NCI-H748 treated with DMSO at 0.1 percent for 48 hours (cell line): ENCODE measurements at places on chromosomes 1 and 21.

DNA sequence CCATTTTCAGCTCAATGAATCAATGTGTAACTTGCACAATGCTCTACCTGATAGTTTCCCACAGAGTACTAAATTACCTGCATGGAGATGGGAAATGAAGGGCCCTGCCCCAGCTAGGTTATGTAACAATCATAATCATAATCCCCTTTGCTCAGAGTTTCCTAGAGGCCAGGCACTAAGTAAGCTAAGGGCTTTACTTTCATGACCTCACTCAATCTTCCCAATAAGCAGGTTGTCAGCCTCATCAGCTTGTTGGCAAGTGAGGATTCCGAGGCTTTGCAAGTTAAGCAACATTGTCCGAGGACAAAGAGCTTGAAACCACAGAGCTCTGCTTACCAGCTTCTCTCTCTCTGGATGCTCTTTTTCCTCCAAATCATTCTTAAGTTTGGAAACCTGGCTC, 64.1 kb upstream of the NTPCR start:
- DNase-seq = no peak

- DNase-seq = no peak
Measured at GRCh38 chr1:204139088-204139487, 12.8 kb downstream of the ETNK2 start.

DNA sequence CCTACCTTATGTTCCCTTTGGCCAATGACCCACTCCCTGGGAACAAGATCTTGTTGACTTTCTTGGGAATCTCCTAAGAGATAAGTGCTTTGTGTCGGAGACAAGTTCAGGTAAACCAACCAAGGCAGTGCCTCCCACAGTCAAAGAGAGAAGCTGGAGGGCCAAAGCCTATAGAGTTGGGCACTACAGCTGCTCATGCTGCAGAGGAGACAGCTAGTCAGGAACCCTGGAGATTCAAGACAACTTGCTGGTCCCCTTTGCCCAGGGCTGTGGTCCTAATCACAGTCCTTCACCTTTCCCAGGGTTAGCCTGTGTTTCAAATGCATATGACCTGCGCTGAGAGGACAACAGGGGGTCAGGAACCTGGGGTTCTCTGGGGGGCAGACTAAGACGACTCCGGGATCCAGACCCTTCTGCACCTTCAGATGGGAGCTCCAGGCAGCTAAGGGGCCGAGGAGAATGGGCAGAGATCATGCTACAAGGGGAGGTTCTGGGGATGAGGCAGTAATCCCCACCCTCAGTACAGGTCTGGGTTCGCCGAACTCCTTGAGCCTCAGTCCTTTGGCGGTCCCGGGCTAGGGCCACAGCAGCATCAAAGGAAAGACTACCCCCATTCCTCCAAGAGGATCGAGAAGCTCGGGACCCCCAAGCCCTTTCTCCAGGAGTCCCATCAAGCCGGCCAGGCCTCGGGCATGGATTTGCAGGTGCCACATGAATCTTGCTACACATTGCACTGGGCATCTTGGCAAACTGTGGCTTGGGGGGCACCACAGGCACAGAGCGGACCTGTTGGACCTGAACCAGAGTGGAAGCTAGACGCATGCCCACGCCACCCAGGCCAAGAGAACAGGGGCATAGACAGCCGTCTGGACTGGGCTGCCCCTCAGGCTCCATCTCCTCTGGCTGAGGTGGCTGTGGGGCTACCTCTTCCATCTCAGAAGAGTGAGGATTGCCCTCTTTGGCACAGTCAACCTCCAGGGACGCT, 2.0 kb upstream of the USF1 start:
- DNase-seq = no peak

DNA sequence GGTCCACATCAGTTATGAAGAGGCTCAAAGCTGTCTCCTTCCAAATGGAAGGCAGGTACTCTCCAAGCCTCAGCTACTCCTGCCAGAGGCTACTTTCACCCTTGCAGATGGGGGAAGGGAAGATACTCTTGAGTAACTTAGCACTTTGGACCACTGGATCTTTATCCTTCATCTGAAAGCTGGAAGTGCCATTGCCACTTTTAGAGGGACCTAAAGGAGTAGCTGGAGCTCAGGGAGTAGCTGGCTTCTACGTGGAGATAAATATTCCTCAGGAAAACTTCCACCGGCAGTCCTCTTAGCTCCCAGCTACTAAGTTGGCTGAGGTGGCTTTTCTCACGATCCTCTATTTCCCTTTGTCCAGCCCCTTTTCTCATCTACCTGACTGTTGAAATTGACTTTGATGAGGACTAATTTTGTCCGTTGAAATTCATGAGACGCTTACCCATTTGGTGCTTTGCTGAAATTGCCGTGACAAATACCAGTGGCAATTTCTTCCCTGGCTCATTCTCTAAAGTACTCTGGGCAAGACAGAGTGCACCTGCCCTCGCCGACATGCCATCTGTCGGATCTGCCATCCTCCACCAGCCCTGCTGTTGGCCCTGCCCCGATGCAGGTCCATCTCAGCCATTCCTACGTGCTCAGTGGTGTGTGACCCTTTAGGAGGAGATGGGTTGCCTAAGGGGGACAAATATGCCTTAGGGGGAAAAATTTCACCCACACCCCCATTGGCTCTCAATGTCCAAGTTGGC, 13.6 kb downstream of the IGSF21 start:
- DNase-seq = no peak

GRCh38 chr1:31152181-31152795, 86.8 kb upstream of the PUM1 start:
- no peak for DNase-seq

- DNase-seq = peak; percentile 70
Measured at GRCh38 chr1:156160743-156161171, 7.4 kb downstream of the SEMA4A start.

- DNase-seq = no peak
Measured at GRCh38 chr1:71464016-71464415, 383.2 kb upstream of the ZRANB2 start.

GRCh38 chr1:107804134-107804533, 160.8 kb downstream of the VAV3 start:
- DNase-seq = no peak

DNA sequence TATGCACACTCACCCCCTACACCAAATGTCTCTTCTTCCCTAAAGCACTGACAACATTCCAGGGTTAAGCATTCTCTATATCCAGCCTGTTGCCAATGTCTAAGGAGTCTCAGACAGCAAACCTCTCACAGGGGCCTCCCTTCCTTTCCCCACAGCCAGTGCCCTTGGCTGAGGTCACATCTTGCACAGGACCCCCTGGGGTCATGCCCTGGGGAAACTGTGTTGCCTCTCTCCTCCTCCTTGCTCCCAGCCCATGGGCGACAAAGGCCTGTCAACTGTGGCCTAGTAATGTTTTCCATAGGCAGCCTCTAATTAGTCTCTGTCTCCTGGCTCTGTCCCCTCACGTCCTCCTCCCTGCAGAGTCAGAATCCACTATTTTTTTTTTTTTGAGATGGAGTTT, 54.6 kb downstream of the NENF start:
- DNase-seq = no peak

DNA sequence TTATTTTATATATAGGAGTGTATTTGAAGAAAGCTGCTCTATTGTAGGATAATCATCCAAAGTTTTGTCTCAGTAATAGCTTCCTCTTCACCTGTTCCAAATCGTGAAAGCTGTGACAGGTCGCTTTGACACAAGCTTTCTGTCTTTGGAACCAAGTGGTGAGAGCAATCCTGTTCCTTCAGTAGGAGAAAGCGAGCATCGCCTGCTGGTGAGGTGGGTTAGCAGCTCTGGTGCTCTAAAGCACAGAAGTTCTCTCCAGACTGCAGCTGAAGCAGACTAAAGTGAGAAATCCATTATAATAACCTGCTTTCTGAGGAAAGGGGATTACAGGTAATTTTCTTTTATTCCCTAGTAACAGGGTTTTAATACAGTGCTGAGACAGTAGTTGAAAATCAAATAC, 803.8 kb downstream of the ADGRL2 start:
- no peak for DNase-seq
